Right kidney (tissue), 9 donors: ENCODE measurements at places on chromosomes 13 and 19.

DNA sequence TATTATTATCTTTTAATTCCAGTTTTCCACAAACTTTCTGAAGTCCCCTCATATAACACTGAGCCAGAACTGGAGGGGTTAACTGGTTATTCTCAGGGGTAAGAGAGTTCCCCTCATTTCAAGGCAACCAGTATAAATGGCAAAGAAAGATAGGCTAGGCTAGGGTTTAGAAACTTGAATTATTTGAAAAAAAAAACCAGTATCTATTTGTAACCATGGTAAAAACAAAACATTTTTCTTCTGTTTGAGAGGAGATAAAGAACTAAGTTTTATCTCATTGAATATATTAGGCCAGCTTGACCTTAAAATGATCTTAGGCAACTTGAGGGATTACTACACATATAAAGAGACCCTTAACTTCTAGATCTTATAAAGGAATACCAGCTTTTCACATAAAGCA lies 19.6 kb downstream of the SUPT20H start:
- no peak for DNase-seq

GRCh38 chr13:95756072-95756471 lies 79.1 kb downstream of the DNAJC3 start:
- DNase-seq, result no peak

DNA sequence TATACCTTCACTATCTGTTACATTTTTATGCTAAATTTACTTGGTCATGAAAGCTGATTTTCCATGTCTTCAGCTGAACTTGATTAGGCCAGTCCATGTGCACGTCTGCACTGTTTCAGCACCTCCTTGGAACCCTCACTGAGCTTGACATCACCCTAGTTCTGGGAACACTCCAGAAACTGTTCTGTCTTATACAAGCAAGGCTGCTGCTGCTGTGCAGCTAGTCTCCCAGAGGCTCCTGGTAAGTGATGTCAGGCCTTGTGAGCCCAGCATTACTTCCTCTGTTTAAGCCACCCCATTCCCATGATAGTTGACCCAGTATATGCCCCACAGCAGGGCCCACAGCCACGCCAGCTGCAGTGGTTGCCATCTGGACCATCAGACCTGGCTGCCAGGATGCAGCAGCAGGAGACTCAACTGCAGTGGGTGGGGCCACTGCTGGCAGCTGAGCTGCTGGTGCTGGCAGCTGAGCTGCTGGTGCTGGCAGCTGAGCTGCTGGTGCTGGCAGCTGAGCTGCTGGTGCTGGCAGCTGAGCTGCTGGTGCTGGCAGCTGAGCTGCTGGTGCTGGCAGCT lies 90.5 kb upstream of the AKAP11 start:
- DNase-seq, result no peak

DNA sequence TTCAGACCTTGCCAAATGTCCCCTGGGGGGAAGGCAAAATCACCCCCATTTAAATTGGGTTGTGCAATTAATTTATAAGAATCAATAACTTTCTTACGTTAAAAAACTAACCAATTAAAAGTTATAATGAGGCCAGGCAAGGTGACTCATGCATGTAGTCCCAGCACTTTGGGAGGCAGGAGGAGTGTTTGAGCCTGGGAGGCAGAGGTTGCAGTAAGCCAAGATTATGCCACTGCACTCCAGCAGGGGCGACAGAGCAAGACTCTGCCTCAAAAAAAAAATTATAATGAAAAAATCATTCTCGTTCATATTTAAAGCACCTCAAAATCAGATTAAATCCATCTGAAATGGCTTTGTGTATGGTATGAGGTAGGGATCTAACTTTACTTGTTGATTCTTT lies 18.4 kb upstream of the SIGLEC14 start:
- no peak for DNase-seq

DNA sequence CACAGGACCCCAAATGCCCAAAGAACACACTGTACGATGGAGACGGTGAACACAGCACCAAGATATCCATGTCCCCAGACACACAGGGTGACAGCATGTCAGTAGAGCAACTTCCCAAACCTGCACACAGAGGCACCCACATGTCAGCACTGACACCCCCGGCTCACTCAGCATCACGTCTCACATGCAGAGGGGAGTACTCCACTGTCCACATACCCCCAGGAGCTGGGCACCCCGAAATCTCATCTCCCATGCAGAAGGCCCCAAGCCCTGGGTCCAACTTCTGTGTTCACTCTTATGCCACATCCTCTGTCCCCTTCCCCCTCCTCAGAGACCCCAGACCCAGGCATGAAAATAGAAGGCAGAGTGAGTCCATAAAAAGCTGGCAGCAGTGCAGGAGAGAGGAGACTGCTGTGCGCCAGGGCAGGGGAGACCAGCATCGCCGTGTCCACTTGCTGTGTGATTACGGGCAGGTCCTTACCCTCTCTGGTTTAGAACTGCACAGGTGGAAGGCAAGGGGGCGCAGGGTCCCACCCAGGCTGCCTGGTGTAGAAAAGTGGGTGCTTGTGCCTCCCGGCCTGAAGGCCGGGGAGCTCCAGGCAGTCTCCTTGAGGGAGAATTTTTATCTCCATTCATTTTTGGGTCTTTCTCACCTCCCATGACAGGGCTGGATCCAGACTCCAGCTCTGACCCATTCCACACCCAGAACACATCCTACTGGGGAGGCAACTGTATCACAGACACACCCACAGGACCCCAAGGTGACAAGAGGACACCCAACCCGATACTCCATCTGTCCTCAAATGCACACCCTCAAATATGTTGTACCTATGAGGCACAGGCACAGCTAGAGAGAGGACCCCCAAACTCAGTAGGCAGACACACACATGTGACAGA lies 17.0 kb downstream of the ERFL start:
- no peak for DNase-seq

GRCh38 chr19:38714354-38714778 lies 29.9 kb downstream of the CAPN12 start:
- DNase-seq, result no peak

DNA sequence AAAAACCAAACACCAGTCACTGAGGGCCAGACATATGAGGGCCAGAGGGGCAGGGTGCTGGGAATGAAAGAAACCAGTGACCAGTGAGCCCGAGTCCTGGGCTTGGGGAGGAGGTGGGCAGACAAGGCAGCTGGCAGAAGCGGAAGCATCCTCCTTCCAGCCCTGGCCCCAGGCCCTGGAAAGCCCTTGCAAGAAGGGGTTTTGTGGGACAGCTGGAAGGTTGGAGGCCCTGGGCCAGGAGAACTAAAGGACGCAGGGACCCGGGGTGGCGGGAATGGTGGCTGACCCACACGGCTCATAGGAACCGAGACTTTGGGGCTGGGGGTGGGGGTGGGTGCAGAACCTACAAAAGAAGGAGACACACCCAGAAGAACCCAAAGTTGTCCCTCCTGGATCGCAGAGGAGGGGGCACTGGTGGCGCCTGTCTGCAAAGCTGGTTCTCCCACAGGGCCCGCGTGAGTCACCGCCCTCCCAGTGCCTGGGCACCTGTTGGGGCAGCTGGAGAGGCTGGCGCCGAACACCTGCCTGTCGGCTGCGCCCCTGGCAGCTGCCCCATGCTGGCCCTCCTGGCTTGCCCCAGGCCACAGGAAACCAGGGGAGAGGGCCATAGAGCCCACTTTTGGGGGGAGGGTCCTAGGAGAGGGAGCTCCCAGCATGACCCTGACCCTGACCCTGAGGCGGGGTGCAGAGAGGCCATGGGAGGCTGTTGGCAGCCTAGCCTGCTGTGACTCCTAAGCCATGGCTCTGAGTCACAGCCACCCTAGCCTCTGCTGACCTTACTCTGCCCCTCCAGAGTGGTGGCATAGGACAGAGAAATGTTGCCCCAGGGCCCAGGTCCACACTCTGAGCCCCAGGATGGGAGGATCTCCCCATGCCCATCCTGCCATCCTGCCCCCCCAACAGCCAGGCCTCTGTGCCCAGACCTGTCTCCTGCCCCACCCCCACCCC lies 802 bp downstream of the DMPK start:
- DNase-seq, result no peak

DNA sequence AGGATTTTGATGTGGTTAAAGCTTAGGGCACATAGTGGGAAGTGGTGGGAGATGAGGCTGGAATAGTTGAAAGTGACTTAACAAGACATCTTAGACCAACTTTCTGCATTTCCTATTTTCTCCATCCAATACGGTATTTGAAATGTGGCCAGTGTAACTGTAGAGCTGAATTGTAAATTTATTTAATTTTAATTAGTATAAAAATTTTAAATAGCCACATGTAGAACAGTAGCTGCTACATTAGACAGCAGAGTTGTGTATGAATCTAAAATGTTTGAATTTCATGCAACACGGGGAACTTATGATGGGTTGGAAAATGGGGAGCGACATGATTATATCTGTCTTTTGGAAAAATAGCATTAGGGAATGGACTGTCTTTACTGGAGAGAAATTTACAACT lies 7.1 kb upstream of the SCEL start:
- no peak for DNase-seq

DNA sequence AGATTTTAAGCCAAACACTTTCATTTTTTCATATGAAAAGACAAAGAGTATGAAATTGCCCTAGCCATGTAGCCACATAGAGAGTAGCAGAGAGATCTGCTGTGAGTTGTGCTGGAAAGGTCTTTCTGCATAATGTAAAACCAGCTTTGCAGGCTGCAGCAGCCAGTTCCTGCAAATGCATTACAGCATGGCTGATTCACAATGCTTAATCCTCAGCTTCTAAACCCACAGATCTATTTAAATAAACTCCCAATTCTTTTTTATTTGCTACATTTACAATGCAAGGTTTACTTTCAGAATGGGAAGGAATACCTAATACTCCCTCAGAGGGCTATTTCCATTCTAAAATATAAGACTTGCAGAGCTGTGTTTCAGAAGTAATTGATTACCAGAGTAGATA lies 185.6 kb upstream of the STARD13 start:
- no peak for DNase-seq

- no peak for DNase-seq
Observed at GRCh38 chr19:47107202-47107952, 6.2 kb downstream of the ZC3H4 start.

DNA sequence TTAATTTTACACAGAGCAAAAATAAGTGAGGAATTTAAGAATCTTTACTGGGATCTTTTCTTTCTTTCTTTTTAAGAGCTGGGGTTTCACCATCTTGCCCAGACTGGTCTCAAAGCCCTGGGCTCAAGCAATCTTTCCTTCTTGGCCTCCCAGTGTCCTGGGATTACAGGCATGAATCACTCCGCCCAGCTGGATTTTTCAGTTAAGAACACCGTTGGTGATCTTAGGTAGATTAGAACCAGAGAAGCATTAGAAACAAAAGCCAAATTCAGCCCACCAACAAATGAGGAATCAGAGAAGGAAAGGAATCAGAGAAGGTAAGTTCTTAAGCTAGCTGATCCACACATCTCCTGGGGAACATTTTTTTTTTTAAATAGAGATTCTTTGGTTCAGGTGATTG lies 34.2 kb downstream of the EPSTI1 start:
- DNase-seq, result no peak

DNA sequence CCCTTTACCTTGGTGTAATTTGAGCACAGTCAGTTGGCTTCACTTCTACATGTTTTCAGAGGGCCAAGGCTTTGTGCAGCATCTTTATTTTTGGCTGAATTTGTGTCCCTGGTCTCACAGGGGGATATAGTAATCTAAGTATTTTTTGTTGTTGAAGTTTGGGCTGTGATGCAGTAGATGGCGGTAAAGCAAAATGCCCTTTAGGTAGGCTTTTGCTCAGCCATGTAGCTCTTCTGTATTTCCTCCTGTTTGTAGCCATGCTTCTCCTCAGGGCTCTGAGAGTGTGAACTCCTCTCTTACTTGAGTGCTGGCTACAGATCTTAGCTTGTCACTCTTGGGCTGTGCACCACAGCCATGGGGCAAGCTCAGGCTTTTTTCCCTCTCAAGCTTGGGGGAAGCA lies 328.6 kb downstream of the SLITRK5 start:
- DNase-seq, result no peak

GRCh38 chr19:56167064-56167578 lies 8.7 kb upstream of the GALP start:
- DNase-seq, result no peak

DNA sequence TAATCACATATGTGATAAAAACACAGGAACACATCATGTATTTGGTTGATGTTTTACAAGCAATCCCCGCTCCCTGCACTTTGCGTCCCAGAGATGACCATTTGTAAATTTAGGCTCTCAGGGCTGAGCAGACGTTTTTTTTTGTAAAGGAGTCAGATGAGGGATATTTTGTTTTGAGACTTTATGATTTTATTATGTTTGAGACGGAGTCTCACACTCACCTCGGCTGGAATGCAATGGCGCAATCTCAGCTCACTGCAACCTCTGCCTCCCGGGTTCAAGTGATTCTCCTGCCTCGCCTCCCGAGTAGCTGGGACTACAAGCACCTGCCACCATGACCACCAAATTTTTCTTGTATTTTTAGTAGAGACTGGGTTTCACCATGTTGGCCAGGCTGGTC lies 1.4 kb downstream of the TLE6 start:
- DNase-seq, result no peak

- no peak for DNase-seq
Observed at GRCh38 chr19:45347570-45348366, 7.2 kb downstream of the KLC3 start.

GRCh38 chr13:73661687-73662425 lies 472.3 kb downstream of the KLF12 start:
- DNase-seq, result no peak

GRCh38 chr13:20814224-20814910 lies 40.6 kb upstream of the EEF1AKMT1 start:
- DNase-seq, result no peak

DNA sequence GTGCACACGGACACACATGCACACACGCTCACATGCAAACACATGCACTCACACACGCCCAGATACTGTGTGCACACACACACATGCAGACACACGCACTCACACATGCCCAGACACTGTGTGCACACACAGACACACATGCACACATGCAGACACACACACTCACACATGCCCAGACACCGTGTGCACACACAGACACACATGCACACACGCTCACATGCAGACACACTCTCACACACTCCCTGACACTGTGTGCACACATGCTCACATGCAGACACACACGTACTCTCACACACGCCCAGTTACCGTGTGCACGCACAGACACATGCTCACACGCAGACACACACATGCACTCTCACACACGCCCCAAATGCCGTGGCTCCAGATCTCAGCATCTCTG lies 137.2 kb upstream of the MCF2L start:
- no peak for DNase-seq

GRCh38 chr19:5706876-5707573 lies 12.9 kb downstream of the LONP1 start:
- DNase-seq, result no peak
